Testis (tissue), 5 donors: ENCODE measurements at places on chromosomes 7 and 10. TPM values are rescaled to one million over a fixed set of nuclear protein-coding genes. Genes with fewer than 3 reads are reported as not detected.

DNA sequence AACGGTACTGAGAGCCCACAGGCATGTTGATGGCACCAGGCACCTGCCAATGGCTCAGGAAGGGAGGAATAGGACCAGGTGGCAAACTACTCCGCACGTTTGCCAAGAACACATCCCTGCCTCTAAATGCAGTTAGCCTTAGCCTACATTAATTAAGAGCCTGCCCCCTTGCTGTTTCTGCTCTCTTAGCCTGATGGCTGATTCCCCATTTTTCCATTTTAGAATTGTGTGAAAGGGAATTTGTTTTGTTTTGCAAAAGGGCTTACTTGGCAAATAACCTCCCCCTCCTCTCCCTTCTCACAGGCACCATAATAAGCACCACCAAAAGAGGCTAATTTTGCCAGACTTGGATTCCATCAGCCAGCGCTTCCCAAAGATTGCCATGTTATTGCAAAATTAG is 1203.2 kb downstream of the SORCS3 start:
- H3K27me3 ChIP-seq, result no peaks in the 10 kb centered on the region
- no peaks in the 10 kb centered on the region for H3K4me1 ChIP-seq
- no peak overlapping the region for H3K27ac ChIP-seq

GRCh38 chr10:11065567-11065966 is 47.9 kb downstream of the CELF2 start:
- no peaks in the 10 kb centered on the region for H3K36me3 ChIP-seq
- H3K27ac ChIP-seq, result no peak overlapping the region
- DNase-seq, result no peak
- no peaks in the 10 kb centered on the region for H3K27me3 ChIP-seq

DNA sequence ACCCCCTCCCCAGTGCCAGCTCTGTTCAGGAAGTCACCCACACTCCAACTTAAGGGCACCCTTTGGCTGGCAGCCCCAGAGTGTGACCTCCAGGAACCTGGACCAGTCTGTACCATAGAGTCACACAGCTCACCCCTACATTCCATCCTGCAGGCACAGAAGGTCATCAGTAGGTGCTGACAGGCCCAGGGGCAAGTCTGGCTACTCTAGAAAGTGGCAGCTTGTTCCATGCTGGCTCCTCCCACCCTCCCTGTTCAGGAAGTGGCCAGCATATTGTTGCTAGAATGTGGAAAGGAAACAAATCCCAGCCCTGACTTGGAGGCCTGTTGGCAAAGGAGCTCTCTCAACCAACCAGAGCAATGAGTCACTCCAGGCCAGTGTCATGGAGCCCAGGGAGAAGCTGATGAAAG is 3.2 kb upstream of the NCOA4 start:
- no peak for DNase-seq
- H3K27me3 ChIP-seq, result no peaks in the 10 kb centered on the region
- peaks cover 27% of the 10 kb centered on the region for H3K4me1 ChIP-seq
- no peaks in the 10 kb centered on the region for H3K36me3 ChIP-seq

Gene ABCB8
- total RNA-seq, result 59.6 TPM

- no peaks in the 10 kb centered on the region for H3K36me3 ChIP-seq
- H3K27ac ChIP-seq, result no peak overlapping the region
- H3K4me1 ChIP-seq, result no peaks in the 10 kb centered on the region
- no peak for DNase-seq
These were observed 18.7 kb downstream of the PKD2L1 start for GRCh38 chr10:100311298-100311697.

Gene SPDYE8
- 1.4 TPM for total RNA-seq

Gene COL28A1
- total RNA-seq, result 8.7 TPM

GRCh38 chr10:114173921-114174694 is at the start of gene CCDC186:
Gene CCDC186, minus strand, starts transcription at chr10:114174203. Its CDS starts 10,935 bp downstream, at chr10:114163268.
- DNase-seq, result peak; percentile 99
- H3K36me3 ChIP-seq, result no peaks in the 10 kb centered on the region
- peak within 1 kb of the TSS; percentile 97 for H3K27ac ChIP-seq
- peaks cover 8% of the 10 kb centered on the region for H3K4me1 ChIP-seq
- H3K27me3 ChIP-seq, result no peaks in the 10 kb centered on the region
- H3K4me3 ChIP-seq, result peak within 1 kb of the TSS; percentile 97

Gene TLL2
- 0.68 TPM for total RNA-seq

GRCh38 chr7:94087664-94088352 is 83.7 kb upstream of the BET1 start:
- no peaks in the 10 kb centered on the region for H3K36me3 ChIP-seq
- H3K4me3 ChIP-seq, result no peak overlapping the region
- no peaks in the 10 kb centered on the region for H3K4me1 ChIP-seq
- DNase-seq, result peak; percentile 45

DNA sequence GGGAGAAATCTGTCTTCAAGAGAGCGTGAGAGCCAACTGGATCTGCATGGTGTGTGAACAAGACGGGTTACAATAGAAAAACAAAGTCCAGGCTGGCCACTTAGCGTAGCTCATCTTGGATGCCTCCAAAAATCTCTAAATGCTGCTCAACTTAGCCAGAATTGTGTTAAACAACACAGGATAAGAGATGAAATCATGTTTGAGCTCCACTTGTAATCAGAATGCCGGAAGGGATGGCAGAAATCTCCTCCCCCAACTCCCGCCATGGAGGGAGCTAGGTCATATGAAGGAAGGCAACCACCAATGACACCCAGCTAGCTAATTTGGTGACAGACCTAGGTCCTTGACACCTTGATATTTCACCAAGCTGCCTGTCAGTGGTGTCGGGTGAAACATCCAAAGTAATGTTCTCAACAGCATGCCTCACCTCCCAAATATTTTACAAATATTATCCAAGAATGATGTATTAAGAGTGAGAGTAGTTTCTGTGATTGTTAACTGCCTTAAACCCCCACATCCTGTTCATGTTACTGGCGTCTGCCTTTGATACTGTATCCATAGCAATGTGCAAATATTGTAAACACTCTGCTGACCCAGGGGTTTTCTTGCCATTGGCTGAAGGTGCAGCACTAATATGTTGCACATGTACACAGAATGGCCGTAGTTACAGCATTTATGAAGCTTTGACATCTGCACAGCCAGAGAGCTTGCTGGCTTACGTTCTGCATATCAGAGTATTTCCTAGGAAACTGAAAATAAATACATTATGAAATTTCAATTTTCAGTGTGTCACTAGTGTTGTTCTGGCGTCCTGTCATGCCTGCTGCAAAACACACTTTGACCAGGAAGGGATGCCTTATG is 25.8 kb downstream of the TMEM254 start:
- H3K4me1 ChIP-seq, result no peaks in the 10 kb centered on the region
- DNase-seq, result no peak
- H3K36me3 ChIP-seq, result no peaks in the 10 kb centered on the region
- no peak overlapping the region for H3K27ac ChIP-seq

Gene NRG3
- total RNA-seq, result 2.7 TPM
